ENCODE measurements at places on chromosomes 5 and 9.

- no peak for DNase-seq
Measured at GRCh38 chr5:74945561-74946165, 79.5 kb upstream of the FAM169A start.

DNA sequence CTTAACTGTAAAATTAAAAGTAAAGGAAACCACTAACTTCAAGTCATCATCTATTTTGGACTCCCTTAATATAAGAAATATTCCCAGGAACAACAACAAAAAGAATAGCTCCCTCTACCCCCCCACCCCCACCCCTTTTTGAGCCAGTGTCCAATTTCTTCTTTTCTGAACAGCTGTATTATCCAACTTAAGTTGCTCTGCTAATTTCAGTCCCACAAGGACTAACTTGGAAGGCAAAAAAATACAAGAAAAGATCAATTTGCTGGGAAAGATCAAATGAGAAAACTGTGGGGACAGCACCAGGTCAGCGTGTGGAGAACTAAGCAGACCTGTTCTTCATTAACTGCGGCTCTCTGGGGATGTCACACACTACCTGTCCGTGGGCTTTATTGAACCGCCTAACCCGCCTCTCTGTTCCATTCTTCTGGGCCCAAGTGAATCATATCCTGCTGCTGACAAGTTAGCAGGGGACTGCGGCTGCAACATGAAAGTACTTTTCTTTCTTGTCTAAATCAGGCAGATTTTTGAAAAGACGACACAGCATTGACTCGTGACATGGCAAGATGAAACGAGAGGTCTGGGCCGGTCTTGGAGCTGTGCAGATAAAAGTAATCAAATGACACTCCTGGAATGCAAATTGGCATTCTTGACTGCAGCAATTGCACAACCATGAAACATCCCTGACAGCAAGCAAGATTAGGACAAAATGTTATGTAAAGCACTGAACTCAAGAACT, 2.7 kb downstream of the BNC2 start:
- DNase-seq, result no peak

GRCh38 chr9:5191985-5192384, 6.5 kb upstream of the INSL6 start:
- DNase-seq, result no peak

GRCh38 chr5:135877570-135878155, 18.0 kb downstream of the IL9 start:
- no peak for DNase-seq

DNA sequence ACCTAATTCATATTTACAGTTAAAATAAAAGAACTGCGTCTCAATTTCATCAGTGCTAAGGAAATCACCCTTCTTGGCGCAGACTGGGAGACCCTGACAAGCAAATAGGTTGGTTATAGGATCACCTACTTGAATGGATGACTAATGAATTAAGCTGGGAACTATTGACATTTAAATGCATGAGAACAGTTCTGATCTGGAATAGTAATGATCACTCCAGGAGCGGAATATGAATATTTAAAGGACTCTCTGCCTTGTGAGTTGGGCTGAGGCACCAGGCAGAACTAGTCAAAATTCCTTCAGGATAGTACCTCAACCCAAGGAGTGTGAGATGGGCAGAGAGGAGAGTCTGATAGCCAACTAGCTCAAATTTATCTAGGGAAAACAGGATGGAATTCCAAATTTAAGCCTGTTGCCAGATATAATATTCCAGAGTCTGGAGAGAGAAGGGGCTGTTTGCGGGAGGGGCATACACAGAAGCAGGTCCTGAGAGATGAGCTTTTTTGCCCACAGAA, 364.4 kb downstream of the CSNK1G3 start:
- no peak for DNase-seq

DNA sequence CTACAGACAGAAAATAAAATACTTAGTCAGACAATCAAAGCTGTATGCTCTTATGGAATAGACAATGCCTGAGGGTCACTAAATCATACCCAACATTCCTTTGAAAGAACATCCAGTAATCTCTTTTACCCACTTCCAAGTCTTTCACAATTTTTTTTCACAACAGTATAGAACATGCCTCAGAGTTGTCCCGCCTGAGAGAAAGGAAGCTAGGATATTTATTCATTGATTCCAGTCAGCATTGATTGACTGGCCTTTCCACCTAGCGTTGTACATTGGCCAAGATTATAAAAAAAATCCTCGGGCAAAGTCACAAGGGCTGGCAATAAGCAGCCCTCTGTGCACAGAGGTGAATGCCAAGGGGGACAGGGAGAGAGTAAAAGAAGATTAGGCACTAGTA, 318.1 kb upstream of the PIK3R1 start:
- DNase-seq, result no peak

- no peak for DNase-seq
Measured at GRCh38 chr5:160237571-160238093, 8.3 kb downstream of the FABP6 start.

GRCh38 chr9:110602281-110602680, 22.7 kb upstream of the SVEP1 start:
- DNase-seq, result no peak

GRCh38 chr5:95110118-95110517, 174.8 kb downstream of the MCTP1 start:
- no peak for DNase-seq

DNA sequence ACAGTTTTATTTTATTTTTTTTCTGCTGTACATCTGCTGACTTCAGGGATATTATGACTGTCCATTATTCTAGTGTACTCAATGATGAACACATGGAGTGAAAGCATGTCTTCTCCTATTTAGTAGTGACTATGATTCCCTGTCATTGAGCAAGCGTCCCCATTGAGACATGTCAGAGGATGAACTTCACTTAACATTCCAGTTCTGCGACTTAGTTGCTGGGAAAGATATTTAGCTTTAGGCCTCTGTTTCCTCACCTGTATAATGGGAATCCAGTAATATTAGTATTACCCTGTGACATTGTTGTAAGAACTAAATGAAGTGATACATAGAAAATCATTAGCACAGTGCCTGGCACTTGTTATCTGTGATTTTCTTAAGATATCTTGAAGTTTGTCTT, 144.8 kb upstream of the DHFR start:
- DNase-seq, result no peak

DNA sequence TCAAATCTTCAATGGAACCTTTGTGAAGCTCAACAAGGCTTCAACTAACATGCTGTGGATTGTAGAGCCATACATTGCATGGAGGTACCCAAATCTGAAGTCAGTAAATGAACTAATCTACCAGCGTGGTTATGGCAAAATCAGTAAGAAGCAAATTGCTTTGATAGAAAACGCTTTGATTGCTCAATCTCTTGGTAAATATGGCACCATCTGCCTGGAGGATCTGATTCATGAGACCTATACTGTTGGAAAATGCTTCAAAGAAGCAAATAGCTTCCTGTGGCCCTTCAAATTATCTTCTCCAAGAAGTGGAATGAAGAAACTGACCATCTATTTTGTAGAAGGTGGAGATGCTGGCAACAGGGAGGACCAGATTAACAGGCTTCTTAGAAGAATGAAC, 54.7 kb upstream of the TTC39B start:
- DNase-seq, result no peak

- DNase-seq, result no peak
Measured at GRCh38 chr5:134550271-134551214, 25.1 kb downstream of the JADE2 start.

DNA sequence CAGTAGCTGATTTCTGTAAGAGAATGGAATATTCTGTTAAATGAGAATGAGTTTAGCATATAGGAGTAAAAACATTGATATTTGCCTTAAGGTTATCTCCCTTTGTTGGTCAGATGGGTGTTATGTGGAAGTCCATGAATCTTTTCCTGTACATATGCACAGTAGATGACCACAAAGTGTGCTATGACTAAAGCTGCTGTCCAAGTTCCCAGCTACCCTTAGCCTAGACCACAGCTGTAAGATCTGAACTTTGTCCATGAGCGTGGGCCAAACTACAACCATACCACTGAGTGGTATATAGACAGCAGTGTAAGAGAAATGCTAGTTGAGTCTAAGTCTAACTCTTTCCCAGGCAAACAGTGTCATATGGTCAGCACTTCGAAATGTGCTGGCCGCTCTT, 48.8 kb downstream of the CD180 start:
- DNase-seq, result no peak

GRCh38 chr9:134213881-134214341, 49.5 kb upstream of the RNU6ATAC start:
- DNase-seq, result no peak
